Esophagus squamous epithelium (tissue), 5 donors: ENCODE measurements at places on chromosomes 6 and 20.

DNA sequence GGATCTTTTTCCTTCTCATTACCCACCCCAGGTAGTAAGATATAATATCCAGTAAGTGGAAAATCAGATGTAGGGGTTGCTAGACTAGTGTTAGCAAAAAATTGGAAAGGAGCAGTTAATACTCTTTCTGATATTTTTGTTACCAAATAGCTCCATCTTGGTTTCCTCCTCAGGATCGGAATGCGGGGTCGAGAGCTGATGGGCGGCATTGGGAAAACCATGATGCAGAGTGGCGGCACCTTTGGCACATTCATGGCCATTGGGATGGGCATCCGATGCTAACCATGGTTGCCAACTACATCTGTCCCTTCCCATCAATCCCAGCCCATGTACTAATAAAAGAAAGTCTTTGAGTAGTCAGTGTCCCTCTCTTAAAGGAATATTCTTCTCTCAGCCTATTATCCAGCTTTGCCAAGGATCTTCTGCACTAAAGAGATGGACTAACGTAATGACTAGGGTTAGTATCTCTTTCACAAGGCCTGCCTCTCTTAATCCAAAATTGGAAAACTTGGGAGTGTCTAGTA is 1.5 kb downstream of the ROMO1 start:
- no peak for DNase-seq

DNA sequence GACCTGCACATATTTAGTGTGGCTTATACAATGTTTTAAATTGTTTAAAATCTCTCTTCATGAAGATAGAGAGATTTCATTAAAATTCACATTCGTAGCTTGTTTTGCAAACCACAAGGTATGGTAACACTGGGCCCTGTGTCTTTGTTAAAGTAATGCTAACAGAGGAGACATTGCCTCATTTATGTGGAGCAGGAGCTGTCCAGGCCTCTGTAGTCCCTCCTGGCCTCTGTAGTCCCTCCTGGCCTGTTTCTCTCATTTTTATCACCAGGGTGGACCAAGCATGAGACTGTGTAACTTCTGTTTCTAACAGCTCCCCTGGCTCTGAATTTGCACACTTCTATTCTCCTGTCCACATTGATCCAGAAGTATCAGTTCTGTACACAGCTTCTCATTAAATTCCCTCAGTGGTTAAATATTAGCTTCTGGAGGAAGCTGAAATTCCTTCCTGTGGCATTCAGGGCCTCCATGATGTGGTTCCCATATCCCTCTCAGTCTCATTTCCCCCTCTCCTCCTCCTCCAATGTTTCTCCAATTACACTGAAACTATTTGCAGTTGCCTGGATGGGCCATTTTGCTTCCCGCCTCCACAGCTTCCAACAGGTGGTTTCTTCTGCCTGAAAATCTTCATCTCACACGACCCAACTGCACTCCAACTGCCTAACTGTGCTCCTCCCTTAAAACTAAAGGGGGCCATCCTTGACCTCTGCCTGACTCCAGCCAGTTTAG is 340.4 kb downstream of the SYNE1 start:
- no peak for DNase-seq

DNA sequence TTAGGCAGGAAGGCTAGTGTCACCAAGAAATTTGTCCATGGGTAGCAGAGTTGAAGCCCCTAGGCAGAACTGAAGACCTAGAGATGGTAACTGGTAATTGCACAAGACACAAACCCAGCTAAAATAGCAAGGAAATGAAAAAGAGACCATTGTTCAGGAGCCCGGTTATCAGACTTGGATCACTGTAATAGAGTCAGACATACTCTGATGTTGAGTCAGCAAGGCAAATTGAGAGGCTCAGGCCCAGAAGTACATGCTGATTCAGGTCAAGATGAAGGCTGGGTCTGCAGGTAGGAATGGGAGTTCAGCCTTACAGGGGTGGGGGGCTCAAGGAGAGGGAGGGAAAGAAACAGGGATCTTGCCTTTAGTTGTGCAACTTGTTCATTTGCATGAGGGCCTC is 6.5 kb upstream of the TMEM242 start:
- no peak for DNase-seq

- DNase-seq: no peak
Observed at GRCh38 chr20:38434301-38434741, 807 bp downstream of the SNHG17 start.

DNA sequence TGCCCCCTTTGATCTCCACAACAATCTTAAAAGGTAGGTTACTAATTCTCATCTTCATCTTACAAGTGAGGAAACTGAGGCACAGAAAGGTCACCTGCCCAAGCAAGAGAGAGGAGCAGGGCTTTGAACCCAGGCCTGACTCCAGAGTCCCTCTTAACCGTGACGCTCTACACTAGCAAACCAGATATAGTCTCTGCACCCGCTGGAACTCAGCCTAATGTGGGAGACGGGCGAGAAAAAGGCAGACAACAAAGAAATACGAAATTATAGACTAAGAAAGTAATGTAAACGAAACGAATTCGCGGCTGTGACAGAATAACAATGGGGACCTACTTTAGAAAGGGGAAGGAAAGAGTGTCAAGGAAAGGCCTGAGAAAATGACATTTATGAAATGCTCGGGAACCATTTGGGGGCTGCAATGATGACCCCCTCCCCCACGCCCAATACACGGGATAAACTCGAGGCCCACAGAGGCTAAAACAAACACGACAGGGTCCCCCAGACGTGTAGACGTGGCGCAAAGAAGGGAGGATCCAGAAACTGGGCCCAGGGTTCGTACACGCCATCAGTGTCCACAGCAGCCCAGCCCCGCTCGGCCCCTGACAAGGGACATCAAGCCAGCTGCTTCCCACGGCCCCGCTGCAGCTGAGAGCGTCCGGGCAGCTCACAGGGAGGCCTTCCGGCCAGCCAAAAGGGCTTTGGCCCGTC is 637 bp downstream of the TRPC4AP start:
- no peak for DNase-seq

- DNase-seq: no peak
Observed at GRCh38 chr6:81556551-81556950, 195.9 kb downstream of the TENT5A start.

DNA sequence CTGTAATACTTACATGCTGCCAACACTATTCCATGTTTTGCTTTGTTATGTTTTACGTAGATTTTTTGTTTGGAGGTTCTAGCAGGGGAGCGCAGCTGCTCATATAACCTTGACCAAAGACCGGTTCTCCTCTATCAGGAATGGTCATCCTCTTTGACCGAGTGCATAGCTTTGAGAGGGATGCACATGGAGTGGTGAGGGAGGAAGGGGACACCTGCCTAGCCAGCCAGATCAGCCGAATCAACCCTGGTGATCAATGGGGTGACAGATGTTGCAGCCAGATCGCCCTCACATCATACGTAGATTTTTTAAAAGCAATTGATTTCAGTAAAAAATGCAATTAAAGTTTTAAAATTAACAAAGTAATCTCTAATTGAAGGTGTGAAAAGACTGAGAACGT is 6.3 kb downstream of the DSTN start:
- no peak for DNase-seq
